Brain (organoid and tissue), 16 donors: ENCODE measurements at places on chromosomes 2 and 18.
A peak's percentile ranks its signal among the peaks of the same experiment; 100 is the strongest.

DNA sequence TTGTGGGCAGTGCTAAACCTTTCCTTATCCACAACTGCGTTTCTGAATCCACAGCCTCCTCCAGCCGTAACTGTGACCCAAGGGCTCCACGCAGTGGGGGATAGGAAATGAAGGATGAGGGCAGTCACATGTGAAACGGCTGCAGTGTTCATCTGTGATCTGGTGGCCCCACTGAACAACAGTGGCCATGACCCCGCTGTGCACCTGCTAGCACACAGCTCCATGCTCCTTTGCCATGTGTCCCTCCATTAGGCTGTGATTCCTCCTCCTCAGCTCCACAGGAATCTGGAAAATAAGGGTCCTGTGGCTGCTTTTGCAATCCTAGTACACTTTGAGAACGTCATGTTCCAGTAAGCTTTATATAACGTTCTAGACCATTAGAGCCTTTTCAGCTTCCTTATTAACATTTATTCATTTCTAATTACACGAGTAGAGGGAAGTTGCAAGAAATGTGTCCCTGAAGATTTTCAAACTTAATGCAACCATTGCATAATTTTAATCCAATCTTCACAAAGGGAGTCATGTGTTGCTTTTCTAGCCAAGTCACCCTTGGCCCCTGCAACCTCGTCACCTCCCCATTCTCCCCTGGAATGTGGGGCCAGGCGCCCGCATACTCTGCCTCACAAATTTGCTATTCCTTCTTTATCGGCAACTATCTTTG lies 7.1 kb upstream of the NAPG start:
- peak; percentile 78 for DNase-seq

DNA sequence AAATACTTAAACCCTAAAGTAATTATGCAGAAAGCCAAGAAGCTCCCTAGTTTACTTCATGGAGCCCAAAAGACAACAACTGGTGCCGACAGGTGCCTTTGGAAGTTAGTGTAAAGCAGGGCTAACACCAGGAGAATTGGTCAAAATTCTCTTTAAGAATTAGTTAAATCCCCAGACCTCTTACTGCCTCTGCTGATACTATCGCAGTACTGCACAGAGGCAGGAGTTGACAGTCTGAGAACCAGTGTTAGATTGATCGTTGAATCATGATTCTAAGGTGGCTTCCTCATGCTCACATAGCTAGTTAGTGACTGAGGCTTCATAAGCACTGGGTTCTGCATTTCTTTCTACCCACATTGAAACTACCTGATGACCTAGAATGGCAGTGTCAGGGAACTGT lies 445.0 kb downstream of the XIRP2 start:
- no peak for DNase-seq

- peak; percentile 8 for DNase-seq
Observed at GRCh38 chr18:60372132-60372531, 443 bp downstream of the MC4R start.

GRCh38 chr2:148455791-148456190 lies 188.8 kb upstream of the EPC2 start:
- DNase-seq: no peak

- no peak for DNase-seq
Observed at GRCh38 chr2:223819891-223820290, 17.5 kb downstream of the AP1S3 start.

DNA sequence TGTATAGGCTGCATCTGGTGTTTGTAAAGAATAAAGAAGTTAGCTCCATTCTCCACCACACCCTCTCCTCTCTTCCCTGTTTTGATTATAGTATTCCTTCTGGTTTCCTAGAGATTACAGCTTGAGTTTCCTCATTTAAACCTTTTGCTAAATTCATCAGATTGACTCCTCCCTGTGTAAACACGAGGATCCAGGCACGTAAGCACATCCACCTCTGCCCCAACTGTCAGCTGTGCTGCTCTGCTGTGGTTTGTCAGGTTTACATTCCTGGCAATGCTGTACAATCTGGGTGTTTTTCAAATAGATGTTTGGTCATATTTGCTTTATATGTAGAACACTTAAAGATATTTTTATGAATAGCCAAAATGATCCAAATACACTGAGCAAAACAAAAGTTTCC lies 302.8 kb downstream of the PTGR3 start:
- no peak for DNase-seq

DNA sequence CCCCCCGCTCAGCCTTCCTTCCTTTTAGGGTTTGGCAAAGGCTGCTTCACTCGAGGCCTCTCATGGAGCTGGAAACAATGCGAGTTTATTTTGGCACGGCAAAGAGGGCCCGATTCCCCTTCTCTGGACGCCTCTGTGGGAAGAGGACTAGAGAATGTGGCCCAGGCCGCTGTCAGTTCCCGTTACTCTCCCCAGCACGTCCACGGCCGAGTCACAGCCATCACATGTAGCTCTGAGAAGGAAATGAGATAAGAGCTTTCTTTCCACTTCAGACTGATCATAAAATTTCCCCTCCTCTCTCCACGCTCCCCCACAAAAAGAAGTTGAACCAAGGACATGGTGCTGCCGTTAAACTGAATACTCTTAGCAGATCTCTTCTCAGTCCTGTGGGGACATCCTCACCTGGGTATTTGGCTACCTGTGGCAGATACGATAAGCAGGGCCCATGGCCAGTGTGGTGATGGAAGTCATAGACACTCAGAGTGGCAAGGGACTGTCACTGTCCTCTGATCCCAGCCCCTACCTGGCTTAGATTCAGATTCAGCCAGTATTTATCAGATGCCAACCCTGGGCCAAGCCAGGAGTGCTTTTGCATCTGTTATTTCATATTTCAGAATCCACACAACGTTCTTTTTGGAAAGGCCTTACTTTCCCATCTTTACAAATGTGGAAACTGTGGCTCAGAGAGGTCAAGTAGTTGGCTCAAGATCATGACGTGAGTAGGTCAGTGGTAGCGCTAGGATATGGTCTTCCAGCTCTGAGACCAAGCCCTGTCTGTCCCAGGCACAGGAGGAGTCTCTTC lies 101.2 kb downstream of the MCFD2 start:
- DNase-seq: no peak
